ENCODE measurements at places on chromosomes 4 and X.

DNA sequence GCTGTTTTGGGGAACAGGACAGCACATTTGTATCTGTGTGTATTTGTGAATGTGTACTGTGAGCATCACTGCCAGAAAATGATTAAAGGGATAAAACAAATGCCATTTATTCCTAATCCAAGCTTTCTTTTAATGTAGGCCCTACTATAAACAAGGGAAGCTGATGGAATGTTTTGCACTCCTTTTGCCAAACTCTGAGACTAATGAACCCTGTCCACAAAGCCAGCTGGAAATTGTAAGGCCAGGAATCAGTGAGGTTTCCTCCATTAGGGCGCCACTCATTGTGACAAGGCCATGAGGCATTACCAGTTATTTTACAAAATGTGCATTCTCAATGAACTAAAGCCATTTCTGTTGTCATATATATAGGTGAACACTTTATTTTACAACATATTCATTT lies 163.0 kb upstream of the NAP1L5 start:
- DNase-seq = no peak

DNA sequence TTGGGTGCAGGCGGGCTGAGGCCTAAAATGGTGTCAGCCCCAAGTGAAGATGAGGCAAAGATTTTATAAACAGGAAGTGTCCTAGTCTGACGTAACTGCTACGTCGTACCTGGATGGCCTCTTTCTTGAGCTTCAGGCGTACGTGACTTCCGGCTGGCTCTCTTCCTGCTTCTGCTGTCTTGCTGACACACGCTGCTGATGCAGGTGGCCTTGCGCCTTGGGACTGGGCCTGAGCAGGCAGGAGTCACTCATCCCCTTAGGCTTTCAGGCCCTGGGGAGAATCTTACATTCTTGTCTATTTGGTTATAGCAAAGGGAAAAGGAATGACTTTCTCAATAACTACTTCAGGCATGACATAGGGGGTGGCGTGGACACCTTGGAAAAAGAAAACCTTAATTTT lies 20.1 kb upstream of the ABRAXAS1 start:
- no peak for DNase-seq

- DNase-seq = no peak
Measured at GRCh38 chrX:33252306-33252825, 41.0 kb upstream of the DMD start.

DNA sequence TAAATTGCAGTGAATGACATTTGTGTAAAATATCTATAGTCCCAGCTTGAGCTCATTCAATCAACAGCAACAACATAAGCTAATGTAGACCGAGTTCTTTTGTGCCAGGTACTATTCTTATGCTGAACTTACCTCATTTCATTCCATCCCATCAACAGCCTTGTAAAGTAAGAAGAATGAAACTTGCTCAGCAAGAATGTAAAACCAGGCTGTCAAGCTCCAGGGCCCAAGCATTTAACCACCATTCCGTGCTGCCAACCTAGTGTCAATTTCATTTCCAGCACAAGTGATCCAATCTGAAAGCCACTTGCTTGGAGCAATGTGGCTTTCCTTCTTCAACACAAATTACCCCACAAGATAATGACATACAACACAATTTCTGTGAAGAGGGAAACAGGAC lies 36.6 kb downstream of the RASSF6 start:
- DNase-seq = no peak

- no peak for DNase-seq
Measured at GRCh38 chr4:106762666-106763443, 273.3 kb downstream of the DKK2 start.

DNA sequence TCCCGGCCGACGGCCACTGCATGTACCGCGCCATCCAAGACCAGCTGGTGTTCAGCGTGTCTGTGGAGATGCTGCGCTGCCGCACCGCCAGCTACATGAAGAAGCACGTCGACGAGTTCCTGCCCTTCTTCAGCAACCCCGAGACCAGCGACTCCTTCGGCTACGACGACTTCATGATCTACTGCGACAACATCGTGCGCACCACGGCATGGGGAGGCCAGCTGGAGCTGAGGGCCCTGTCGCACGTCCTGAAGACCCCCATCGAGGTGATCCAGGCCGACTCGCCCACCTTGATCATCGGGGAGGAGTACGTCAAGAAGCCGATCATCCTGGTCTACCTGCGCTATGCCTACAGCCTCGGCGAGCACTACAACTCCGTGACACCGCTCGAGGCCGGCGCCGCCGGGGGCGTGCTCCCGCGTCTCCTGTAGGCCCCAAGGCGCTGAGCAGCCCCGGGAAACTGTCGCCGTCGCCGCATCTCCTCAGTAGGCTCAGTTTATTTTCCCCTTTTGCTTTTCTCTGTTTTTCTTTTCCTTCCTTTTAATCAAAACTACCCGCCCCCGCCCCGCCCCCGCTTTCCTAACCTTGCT lies 799 bp downstream of the OTUD6A start:
- DNase-seq = no peak

- DNase-seq = no peak
Measured at GRCh38 chr4:152010710-152011079, 249.9 kb upstream of the GATB start.

DNA sequence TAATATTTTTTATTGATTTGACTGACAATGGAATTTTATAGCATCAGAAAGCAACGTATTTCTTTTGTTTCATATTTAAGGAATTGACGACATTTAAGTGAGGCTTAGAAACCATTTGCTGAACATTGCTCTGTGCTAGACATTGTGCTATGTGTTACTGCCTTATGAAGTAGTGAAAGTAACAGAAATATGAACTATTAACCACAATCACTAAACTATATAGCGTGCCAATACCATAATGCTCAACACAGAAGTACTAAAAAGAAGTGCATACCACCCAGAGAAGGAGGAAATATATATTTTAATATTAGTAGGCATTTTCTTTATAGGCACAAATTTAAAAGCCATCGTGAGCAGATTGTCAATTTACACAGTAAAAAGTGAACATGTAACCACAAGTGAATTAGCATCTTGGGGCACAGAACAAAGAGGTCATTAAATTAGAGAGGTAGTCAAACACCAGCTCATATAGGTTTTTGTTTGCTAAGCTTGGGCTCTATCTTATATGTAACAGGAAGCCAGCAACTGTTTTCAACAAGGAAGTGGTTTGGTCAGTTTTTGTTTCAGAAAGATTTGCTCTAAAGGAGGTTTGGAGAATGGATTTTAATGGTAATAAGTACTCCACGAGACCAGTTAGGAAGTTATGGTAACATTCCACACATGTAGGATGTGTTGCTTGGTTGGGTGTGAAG lies 270.7 kb downstream of the GRXCR1 start:
- DNase-seq = no peak

DNA sequence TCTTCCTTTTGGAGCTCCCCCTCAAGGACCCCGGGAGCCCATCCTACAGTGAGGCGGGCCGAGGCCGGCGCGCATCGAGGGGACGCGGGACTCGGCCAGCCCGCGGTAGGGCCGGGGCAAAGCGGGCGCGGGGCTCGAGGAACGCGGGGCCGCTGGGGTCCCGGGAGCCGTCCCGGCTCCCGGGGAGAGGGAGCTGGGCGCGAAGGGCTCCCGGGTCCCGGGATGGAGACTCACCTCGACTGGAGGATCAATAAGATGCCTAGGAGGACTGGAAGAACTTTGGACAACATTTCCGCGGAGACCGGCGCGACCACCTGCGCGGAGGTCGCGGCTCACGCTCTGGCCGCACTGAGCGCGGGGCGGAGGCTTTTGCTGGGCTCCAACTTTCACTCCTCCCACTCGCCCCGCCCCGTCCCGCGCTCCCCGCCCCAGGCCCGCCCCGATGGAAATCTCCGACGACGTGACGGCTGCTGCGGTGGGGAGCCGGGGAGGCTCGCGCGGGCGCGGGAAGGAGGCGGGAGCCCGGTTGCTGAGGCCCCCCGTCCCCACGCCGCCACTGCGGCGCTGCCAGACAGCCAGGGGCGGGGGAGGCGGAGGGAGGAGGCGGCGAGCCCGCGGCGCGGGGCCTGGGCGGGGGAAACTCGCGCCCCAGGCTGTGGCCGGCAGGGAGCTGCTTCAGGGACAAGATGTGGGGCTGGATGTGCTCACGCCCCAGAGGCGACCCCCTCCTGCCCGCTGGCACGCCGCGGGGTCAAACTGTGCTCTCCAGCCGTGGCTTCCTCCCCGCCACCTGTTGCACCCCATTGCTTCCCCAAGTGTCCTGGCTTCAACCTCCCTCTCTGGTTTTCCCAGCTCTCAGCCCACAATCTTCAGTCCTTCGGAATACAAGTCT lies at the start of gene GABRE:
Gene GABRE, minus strand, starts transcription at position 341 of the 892 bp plus-strand sequence. Its CDS starts 51 bp downstream, at position 290.
- DNase-seq = no peak

GRCh38 chrX:109619771-109620170 lies 5.2 kb downstream of the KCNE5 start:
- DNase-seq = no peak

DNA sequence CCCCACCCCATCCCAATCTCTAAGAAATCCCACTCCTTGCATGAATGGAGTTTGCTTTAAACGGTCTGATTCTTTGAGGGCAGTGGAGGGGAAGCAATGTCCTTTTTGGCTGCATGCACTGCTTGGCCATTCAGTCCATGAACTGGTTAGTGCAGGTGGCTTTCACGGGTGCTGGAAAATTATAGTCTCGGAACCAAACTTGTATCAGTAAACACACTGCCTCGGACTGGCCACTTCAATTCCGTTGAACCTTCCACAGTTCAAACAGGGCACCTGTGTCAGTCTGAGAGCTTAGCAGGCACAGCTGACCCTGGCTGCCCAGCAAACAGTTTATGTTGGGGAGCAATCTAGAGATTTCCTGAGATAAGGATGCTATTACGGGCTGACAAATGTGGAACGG lies 255.6 kb downstream of the DHX15 start:
- DNase-seq = no peak

DNA sequence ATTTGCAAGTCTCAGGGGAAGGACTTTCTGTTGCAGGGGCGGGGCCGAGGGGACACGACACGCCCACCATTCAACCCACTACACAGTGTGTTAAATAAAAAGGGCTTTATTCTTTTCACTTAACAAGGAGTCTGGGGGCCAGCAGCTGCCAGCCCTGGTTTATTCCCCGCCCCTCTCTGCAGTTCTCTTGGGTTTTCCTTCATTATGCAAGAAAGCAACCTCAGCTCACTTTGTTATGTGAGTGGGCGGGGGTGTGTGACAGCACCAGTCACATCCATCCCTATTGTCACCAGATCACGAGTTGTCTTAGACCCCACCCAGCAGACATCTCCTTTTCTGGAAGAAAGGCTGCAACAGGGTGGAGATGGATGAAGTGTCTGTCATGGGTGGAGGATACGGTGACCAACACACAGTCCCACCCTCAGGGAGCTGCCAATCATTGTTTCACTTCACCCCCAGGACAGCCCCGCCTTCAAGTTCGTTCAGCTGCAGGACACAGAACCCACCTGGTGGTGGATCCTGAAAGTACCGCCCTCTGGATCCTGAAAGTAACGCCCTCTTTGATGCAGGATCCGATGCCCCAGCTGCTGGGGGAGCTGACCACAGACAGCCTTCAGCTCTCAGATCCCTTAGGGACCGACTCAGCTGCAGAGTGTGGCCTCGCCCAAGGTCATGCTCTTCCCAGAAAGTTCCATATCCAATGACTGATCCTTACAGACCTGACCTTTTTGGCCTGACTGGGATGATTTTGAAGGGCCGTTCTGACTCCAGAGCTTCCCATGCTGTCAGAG lies 79.6 kb downstream of the SMIM20 start:
- no peak for DNase-seq

DNA sequence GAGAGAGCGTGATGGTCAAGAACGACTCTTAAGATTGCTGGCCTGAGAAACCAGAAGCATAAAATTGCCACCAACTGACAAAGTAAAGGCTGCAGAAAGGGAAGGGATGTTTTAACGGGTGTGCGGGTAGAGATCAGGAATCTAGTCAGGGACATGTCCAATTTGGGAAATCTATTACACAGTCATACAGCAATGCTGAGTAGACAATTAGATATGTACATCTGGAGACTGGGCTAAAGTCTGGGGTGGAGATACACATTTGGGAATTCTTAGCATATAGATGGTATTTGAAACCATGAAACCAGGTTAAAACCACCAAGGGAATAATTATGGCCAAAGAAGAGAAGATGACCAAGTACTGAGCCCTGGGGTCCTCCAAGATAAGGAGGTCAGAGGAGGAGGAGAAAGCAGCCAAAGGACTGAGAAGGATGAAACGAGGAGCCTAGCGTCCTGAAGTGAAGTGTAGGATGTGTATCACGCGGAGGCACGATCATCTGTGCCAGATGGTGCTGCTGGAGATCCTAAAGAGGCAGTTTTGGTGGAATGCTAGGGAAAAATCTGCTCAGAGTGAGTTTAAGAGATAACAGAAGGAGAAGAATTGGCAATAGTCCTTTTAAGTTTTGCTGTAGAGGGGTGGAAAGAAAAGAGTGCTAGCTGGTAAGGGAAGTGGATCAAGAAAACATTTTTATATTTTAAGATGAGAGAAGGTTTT lies 36.5 kb downstream of the SEC24D start:
- DNase-seq = no peak

- no peak for DNase-seq
Measured at GRCh38 chrX:53125506-53125905, 31.6 kb downstream of the KANTR start.

- DNase-seq = no peak
Measured at GRCh38 chr4:7240306-7240705, 48.0 kb downstream of the SORCS2 start.

DNA sequence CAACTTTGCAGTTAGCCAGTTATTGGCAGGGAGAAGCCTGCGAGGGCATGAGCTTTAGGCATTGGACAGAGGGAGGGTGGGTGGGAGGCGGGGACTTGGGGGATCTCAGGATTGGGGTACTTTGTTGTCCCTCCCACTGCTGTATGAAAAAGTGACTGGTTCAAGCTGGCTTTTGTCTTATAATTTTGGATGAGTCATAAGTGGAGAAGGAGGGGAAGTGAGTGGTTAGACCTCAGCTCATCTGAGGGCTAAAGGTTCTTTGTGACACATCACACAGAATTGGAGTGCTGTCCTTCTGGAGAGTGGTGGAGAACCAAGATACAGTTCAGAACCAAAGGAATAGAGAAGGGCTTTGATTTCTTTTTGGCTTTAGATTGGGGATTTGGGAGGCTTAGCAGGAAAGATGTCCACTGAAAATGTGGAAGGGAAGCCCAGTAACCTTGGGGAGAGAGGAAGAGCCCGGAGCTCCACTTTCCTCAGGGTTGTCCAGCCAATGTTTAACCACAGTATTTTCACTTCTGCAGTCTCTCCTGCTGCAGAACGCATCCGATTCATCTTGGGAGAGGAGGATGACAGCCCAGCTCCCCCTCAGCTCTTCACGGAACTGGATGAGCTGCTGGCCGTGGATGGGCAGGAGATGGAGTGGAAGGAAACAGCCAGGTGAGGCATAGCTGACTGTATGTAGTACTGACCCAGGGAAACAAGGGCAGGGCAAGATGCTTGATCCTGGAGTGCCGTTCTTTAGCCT lies at the start of gene SLC4A4:
Gene SLC4A4, plus strand, starts transcription at position 175 of the 748 bp plus-strand sequence.
- no peak for DNase-seq

- DNase-seq = no peak
Measured at GRCh38 chr4:118772767-118773428, 63.0 kb downstream of the SEC24D start.

- DNase-seq = no peak
Measured at GRCh38 chr4:21819086-21819485, 129.5 kb downstream of the KCNIP4 start.

- DNase-seq = no peak
Measured at GRCh38 chr4:31923634-31924033, 1203.5 kb downstream of the PCDH7 start.

- DNase-seq = no peak
Measured at GRCh38 chr4:56786955-56787354, 34.5 kb downstream of the SPINK2 start.

- DNase-seq = no peak
Measured at GRCh38 chr4:70183168-70183939, 12.2 kb upstream of the ODAM start.
